Spleen (tissue), 13 donors: ENCODE measurements at places on chromosomes 6 and 20.

DNA sequence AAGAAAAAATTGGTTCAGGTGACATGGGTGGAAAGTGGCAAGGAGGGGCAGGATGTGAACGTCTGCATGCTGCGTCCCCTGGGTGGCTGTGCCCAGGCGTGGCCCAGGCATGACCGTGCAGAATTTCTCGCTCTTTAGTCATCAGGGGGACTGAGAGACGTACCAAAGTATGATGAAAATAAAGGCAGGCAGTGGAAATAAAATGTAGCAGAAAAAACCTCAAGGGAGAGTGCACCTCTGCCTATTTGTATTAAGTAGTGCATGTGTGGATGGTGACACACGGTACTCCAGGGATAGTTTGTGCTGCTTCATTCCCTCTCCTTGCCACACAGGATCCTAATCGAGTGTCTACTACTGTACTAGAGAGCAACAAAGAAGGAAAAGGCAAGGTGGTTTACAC is 81.1 kb downstream of the ATP9A start:
- no peak for DNase-seq

GRCh38 chr6:146498309-146498708 is 45.3 kb upstream of the RAB32 start:
- DNase-seq: no peak

DNA sequence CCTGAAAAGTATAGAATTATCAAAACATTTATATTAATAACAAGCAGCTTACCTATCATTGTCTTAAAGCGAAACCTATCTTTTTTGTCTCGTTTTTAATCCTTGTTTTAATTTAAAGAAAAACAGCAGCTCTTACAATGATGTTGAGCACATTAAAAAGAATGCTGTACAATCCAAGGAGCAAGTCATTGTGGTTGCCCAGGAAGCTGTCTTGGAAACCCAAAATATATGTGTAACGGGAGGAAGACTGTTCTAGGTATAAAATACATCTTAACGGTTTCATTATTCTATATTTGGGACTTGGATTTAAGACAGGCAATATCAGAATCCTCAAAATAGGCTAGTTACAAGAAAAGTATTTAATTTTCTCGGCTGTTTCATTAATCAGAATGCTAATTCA is 21.7 kb downstream of the ZNF133 start:
- no peak for DNase-seq

- no peak for DNase-seq
These were observed 27.3 kb downstream of the NQO2 start for GRCh38 chr6:3026791-3027626.

GRCh38 chr20:1800777-1801176 is 94.4 kb upstream of the SIRPA start:
- no peak for DNase-seq

- DNase-seq: peak; percentile 82
These were observed 764 bp downstream of the DNTTIP1 start for GRCh38 chr20:45792317-45793118.

DNA sequence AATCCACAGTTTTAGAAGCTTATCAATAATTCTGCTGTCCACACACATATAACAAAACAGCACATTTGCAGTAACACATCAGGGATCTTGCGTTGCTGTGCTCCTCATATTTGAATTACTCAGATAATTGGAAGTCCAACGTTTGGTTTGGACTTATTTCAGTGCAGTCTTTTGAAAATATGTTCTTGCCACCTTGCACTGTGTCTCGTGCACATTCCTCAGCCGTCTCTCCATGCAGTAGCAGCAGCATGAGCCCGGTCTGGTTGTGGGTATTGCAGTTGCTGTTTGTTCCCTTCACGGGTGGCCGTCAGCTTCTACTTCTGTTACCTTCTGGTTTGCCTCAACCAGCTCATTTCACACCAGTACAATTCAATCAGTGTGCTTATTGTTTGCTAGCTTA is 215.5 kb downstream of the SLC24A3 start:
- no peak for DNase-seq

DNA sequence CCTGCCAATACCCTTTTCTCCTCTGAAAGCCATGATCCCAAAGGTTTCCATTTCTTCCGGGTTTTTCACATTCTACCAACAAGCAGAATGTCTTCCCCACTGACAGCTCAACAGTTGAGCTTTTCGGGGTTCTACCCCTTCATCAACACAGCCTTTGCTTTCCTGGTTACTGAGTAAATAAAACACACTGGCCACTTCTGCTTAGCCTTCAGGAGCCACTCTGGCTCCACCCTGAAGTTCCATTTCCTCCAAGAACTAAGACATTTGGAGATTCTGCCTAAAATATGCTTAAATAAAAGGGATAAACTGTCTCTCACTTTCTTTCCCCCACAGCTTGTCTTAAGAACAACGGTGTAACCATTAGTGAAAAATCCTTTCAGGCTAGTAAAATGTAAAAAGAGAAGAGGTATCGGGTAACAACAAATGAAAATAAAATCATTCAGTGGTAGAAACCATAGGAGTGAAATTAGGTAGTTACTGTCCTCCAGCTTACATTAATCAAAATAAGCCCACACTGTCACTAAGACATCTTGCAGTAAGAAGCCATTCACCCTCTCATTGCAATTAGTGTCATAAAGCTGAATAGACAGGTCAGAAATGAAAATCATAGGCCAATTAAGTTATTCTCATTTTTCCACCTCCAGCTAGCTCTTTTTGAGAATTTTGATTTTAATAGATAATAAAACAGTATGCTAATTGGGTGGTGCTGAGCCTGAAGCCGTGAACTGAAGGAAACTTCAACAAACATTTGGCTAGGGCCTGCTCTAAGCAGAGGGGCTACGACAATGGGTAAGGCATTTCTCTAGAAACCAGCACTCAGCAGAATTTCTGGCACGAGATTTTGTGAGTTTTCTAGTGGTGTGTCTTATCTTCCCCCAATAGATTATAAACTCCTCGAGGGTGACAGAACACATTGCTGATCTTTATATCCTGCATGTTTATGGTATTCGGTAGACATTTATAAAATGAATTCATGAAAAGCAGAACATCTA is 194.2 kb downstream of the KHDC1L start:
- no peak for DNase-seq

GRCh38 chr6:82396964-82397751 is 33.5 kb downstream of the TPBG start:
- no peak for DNase-seq

DNA sequence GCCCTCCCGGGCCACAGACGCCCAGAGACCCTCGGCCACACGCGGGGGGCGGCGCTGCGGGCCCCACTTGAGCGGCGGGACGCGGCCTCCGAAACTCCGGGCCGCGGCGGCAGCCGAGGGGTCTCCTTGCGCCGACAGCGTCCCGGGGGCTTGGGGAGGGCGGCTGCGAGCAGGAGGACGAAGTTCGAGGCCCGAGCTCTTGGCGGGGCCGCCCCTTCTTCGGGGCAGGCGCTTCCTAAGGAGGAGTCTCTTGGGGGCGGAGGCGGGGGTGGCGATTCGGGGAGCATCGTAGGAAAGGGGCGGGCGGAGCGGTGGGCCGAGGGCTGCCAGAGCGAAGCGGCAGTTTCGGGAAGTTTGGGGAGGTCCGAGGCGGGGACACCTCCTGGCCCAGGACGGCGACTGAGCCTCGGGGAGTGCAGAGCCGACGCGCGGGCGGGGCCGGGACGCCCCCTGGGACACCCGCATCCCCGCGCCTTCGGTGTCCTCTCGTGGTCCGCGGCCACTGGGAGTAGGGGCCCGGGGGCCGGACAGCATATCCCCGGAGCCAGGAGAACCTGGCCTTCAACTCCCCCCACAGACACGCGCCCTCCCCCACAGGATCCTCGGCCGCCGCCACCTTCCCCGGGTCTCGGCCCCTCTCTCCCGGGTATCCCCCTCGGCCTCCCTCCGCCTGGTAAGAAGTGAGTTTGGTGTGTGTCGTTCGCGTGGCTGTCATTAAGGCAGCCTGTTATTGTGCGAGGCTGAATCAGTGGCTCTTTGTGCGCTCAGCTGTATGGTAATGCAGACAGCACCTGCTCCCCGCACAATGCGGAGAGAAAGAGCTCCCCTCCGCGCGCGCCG is 613 bp upstream of the DLL1 start:
- DNase-seq: peak; percentile 89

DNA sequence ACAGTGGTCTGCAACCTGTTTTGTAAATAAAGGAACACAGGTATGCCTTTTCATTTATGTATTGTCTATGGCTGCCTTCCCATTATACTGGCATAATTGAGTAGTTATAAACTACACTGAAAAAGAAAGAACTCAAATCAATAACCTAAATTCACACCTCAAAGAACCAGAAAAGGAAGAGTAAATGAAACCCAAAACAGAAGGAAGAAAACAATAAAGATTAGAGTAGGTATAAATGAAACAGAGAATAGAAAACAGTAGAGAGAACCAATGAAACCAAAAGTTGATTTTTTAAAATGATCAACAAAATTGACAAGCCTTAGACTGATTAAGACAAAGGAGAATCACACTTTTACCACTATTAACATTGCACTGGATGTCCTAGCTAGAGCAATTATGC is 34.7 kb downstream of the FAM184A start:
- DNase-seq: no peak

DNA sequence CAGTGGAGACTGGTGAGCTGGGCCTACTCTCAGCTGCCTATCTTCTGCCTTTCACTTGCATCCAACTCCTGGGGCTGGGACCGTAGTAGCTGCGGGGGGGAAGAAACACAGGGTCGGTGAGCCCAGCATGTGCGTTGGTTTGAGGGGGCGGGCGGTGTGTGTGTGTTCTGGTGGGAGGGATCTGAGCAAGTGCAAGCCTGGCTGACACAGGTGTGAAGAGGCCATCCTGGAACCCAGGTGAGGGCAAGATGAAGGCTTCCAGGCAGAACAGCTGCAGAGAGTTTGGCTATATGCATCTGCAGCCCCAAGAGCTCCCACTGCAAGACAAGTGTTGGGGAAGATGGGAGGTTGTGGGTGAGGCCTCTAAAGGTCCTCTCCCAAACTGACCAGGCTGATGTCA is 30.6 kb downstream of the MOCS1 start:
- DNase-seq: peak; percentile 33

DNA sequence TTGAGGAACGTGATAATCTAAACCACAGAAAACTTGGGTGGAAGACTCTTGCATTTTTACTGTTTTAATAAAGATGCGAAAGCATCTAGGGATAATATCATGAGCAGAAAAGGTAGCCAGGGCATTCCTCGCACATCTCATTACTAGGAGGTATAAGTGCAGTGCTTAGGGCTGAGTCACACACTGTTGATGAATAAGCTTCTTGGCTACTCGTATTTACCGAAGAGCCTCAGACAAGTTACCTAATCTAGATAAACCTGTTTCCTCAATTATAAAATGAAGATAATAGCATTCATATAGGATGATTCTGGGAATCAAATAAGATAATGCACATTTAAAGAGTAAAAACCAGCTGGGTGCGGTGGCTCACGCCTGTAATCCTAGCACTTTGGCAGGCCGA is 780 bp upstream of the KIAA0319 start:
- no peak for DNase-seq

DNA sequence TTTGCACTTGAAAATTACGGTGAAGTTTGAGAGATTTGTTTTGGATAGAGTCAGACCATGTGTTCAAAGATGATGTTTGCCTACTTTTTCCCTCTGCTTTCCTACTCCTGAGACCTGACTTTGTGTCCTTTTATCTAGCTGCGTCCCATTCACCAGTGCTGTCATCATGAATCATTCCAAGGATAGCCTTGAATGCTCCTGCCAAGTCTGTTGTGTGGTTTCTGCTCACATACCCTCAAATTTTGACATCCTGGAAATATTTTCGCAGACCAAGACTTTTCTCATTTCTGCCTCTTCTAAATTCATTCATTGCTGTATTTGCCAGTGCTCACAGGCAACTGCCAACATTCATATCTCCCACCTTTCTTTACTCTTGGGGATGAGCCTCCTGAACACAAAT is 175.9 kb upstream of the SCGN start:
- no peak for DNase-seq

DNA sequence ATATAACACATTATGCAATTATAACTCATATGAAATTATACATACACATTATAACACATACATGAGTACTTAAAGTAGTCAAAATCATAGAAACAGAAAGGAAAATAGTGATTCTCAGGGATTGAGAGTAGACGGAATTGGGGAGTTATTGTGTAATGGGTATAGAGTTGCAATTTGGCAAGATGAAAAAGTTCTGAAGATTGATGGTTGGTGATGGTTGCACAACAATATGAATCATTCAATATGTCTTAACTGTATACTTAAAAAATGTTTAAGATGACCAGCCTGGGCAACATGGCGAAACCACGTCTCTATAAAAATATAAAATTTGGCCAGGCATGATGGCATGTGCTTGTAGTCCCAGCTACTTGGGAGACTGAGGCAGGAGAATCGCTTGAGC is 372.7 kb downstream of the CDKAL1 start:
- no peak for DNase-seq

GRCh38 chr6:100078509-100078908 is 84.5 kb upstream of the MCHR2 start:
- no peak for DNase-seq

DNA sequence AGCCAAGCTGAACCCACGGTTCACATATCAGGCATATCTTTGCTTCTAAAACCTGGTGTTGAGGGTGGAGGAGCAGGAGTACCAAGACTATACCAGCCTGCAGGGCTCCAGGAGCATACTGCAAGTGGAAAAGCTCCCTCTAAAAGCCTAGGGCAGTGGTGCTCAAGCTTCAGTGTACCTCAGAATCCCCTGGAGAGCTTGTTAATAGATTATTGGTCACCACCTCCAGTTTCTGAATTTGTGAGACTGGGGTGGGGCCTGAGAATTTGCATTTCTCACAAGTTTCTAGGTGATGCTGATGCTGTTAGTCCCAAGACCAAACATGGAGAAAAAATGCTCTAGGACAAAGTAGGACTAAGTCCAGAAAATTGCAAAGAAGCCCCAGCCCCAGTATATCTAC is 65.4 kb downstream of the FILIP1 start:
- no peak for DNase-seq

DNA sequence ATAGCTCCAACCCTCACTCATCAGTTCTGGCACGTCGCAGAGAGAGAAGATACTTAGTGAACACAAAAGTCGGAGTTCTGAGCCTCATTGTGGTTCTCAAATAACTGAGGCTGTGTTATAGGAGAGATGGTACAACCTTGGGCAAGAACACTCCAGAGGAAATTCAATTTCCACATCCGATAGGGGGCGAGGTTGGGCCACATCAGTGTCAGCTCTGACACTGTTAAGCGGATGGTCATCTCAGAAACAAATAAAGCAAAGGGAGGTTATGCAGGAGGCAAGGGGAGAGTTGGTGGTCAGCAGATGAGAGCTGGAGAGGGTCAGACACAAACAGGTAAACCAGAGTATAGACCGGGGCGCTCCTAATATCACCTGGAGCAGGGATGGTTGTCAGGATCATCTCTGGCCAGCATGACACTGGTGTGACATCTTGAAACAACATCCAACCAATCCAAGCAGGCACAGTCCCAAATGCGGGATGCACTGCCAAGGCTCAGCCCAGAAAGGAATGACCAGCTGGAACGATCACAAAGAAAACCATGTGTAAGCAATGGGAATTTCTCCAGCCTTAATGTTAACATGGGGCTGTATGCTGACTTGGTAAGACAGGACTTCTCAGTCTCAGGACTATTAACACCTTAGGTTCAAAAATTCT is 331.8 kb downstream of the HACE1 start:
- DNase-seq: no peak

- no peak for DNase-seq
These were observed 59.8 kb downstream of the SOD2 start for GRCh38 chr6:159633196-159633595.
